AG10803 (cell line): ENCODE measurements at places on chromosomes 4 and X.
A peak's percentile ranks its signal among the peaks of the same experiment; 100 is the strongest.

DNA sequence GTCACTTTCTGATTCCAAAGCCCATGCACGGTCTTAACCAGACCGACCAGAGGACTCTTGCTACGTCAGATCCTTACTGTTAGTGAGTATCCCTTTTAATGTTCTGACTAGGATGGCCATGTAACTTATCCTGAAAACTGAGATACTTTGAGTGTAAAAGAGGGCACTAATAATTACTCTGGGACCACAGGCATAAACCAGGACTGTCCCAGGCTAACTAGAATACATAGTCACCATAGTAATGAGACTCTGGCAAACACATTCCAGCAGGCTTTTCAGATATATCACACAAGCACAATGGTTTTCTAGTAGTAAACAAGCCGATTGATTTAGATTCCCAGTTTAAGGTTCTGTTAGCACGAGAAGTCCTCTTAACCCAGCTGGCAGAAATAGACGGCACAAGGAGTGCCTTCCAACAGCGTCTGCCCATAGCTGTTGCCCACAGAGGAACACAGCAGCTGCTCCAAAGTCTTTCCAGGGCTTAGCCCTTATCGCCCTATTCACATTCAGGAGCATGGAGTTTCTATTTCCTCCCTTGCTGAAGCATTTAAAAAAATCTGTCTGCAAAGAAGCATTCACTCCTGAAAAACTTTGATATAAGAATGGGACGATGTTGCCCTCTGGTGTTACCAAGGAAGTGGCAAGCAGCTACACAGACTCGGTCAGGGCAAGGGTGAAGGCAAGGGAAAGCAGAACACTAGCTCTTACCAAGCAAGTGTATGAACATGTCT lies 92.4 kb downstream of the CXCL13 start:
- peak; percentile 72 for DNase-seq

- DNase-seq, result no peak
These were observed 79.2 kb downstream of the ARAP2 start for GRCh38 chr4:36164900-36165630.

DNA sequence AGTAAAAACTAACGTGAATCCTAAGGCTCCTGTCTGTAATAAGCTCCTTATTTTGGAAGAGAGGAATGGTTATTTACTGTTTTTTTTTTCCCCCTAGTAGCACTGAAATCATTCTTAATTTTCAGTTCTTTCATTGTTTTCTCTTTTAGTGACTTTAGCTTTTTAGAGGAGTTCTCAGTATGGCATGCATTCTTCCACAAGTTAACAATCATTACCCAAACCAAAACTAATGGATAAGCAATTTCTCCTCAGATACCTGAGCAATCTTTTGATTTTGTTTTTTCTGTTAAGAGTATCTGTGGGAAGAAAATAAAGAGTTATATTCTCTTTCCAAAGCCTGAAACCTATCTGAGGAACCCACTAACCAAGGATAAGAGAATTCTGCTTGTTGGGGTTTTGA lies 16.7 kb upstream of the PPA2 start:
- DNase-seq, result no peak

- DNase-seq, result peak; percentile 37
These were observed 10.1 kb upstream of the FGG start for GRCh38 chr4:154622598-154622997.

GRCh38 chr4:42284030-42284429 lies 113.3 kb upstream of the SHISA3 start:
- DNase-seq, result no peak

- DNase-seq, result no peak
These were observed 58.7 kb upstream of the SPANXC start for GRCh38 chrX:141301017-141301416.

GRCh38 chr4:70969076-70969475 lies 24.4 kb upstream of the DCK start:
- no peak for DNase-seq

GRCh38 chr4:174120446-174121295 lies 162.8 kb downstream of the FBXO8 start:
- peak; percentile 88 for DNase-seq

GRCh38 chr4:136329042-136329662 lies 1203.1 kb downstream of the PCDH18 start:
- DNase-seq, result no peak

DNA sequence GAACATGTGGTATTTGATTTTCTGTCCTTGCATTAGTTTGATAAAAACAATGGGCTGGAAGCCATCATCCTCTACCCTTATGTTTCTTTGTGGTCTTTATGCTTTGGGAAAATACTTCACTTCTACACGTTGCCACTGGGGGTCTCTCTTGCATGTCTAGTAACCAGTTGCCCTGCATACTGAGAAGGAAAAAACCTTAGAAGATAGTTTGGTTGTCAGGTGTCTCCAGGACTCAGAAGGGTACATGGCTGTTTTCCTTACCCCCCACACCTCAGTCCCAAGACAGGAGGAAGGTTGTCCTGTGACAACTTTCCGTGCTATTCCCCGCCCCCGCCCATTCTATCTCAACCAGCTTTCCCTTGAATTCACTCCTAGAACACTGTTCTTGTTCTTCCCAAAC lies 62.1 kb upstream of the LANCL3 start:
- DNase-seq, result no peak

DNA sequence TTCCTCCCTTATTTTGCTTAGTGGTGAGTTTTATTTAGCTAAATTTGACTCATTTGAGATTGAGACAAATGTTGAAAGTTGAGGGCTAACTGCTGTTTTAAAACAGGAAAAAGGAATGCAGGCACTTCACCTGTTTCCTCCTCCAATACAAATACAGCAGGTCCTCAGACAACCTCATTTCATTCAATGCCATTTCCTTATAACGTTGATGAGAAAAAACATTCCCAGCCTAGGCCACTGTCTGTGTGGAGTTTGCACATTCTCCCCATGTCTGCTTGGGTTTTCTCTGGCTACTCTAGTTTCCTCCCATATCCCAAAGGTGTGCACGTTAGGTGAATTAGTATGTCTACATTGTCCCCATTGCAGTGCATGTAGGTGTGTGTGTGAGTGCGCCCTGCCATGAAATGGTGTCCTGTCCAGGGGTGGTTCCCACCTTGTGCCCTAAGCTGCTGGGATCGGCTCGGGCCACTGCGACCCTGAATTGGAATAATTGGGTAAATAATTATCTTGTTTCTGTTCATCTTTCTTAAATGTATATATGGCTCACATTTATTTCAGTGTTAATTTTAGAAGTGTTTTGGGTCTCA lies 21.9 kb downstream of the SMAD1 start:
- DNase-seq, result no peak

GRCh38 chr4:99861120-99861905 lies 32.9 kb downstream of the LAMTOR3 start:
- DNase-seq, result no peak

- no peak for DNase-seq
These were observed 632 bp downstream of the CCSER1 start for GRCh38 chr4:90127706-90128345.

- no peak for DNase-seq
These were observed 67.9 kb downstream of the TAB3 start for GRCh38 chrX:30821116-30821515.

GRCh38 chrX:139932073-139932900 lies 566 bp downstream of the ATP11C start:
- DNase-seq, result peak; percentile 30

GRCh38 chr4:11518754-11519153 lies 90.1 kb upstream of the HS3ST1 start:
- DNase-seq, result no peak

GRCh38 chr4:153497988-153498967 lies 32.1 kb downstream of the TMEM131L start:
- peak; percentile 81 for DNase-seq

DNA sequence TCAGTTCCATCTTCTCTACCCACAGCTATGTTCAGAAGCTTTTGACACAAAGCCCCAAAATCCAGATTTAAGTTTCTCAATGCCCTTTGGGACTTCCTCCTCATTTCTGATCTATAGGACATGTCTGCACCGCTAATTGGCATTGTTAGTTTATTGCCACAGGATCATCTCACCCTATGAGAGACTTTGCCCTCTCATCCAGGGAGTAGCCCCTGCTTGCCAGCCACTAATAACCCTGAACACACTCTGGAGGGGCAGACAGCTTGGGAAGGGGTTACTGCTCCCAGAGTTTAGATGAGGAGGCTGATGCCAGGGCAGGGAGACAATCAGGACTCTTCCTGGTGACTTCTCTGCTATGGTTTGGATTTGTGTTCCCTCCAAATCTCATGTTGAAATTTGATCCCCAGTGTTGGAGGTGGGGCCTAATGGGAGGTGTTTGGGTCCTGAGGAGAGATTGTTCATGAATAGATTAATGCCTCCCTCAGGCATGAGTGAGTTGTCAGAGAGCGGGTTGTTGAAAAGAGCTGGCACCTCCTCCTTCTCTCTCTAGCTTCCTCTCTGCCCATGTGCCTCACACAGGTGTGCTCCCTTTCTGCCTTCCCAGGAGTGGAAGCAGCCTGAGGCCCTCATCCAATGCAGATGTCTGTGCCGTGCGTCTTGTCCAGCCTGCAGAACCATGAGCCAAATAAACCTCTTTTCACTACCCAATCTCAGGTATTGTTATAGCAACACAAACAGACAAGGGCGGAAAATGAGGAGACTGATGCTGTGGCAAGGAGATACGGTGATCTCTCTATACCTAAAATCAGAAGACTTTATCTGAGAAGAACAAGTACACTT lies 3.6 kb upstream of the SCARB2 start:
- DNase-seq, result no peak

DNA sequence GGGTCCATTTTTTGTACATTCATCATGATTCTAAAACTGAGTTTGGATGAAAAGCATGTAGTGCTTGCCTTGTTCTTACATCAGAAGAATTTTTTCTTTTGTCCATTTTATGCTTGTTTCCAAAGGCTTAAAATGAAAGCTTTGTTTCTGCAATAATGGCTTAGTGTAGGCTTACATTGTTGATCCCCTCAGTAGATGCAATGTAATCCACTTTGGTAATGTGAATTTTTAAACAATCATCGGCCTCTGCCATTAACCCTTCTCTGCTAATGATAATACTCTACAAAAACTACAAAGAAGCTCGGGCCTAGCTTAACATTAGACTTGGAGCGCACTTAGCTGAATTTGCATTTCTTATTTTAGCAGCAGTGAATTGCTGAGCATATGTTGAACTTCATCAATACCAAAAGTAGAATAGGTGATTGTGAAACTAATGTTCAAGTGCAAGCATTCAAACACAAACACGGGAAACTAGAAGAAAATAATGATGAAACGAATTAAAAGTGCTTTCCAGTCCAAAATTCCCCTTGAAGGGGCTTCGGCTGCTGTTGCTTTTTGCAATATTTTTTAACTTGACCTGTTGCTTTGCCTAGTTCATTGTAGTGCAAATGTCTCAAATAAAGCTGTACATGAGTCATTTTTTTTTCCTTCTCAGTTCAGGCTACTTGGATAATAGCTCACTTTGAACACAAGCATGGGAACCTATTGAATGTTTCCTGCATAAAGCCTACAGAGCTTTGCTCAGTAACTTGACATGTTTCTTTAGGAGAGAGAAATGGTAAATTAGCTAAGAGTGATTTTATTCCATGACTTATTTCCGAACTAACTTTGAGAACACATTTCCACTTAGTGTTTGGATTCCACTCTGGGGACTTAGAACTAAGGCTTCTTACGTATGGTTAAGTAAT lies 66.5 kb downstream of the SLIT2 start:
- DNase-seq, result peak; percentile 52

GRCh38 chr4:95761871-95762270 lies 78.0 kb upstream of the PDHA2 start:
- DNase-seq, result no peak

DNA sequence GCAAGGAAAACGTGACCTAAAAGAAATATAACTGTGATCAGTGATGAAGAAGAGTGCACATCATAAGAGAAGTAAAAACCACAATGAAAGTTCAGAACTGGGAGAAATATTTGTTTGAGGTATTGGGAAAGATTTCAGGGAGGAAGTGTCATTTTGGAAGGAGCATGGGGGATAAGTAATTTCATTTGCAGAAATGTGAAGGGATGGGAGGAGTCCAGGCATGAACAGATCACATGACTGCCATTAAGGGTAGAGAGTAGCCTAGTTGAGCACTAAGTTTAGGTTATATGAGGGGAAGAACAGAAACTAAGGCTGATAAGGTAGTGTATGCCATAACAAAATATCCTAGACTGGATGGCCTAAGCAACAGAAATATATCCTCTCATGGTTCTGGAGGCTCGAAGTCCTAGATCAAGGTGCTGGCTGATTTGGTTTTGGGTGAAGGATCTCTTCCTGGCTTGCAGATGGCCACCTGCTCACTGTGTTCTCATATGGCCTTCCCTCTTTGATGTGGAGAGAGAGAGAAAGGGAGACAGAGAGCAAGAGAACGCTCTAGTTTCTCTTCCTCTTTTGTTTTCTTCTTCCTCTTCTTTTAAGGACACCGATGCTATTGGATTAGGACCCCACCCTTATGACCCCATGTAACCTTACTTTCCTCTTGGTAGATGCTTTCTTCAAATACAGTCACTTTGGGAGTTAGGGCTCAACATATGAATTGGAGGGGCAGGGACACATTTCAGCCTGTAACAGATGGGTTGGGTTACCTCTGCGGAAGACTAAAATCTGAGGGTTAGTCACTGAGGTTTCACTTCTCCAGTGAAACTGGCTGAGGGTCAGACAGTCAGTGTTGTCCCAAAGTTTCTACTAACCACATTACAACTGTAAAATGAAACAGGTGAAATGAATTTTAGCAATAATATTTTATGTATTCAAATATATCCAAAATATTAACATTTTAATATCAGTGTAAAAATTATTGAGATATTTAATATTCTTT lies 77.9 kb downstream of the EGF start:
- DNase-seq, result no peak

GRCh38 chrX:109842611-109843010 lies 109.6 kb upstream of the ACSL4 start:
- DNase-seq, result no peak

DNA sequence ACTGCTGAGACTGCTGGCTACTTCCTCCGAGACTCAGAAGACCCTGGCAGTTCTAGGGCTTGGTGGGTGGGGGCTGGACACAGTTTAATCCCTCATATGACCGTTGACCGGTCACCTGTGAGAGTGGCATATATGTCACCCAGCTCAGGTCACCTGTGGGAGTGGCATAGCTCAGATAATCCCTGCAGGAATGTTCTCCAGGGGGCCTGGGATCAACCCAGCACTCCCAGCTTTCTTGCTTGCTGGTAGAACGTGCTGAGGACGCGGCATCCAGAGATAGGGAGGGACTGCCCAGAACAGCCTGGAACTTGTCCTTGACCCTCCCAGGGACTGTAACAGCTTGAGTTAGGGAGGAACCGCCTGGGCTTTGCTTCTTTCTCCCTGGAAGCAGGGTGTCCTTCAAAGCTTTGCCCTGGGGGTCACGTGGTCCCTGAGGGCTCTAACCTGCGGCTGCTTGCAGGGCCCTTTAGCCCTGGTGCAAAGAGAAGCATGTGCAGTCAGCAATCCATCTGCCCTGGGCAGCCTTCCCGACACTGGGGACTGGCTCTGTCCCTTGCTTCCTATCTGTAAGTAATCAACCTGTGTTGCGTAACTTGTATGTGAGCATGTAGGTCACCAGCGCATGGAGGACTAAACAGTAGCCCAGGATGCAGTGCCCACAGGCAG lies 55.3 kb downstream of the ZFYVE28 start:
- DNase-seq, result peak; percentile 55

- peak; percentile 90 for DNase-seq
These were observed 195.5 kb upstream of the VEGFC start for GRCh38 chr4:176988226-176988625.

GRCh38 chr4:82918091-82918490 lies 17.6 kb downstream of the THAP9 start:
- DNase-seq, result no peak
